H4 (cell line): ENCODE measurements at places on chromosomes 4 and X. TPM values are rescaled to one million over a fixed set of nuclear protein-coding genes. Genes with fewer than 3 reads are reported as not detected.

TSPAN7 gene
- total RNA-seq, result 8.8 and 14.6 TPM in 2 replicates

DCK gene
- 28.7 and 38.2 TPM in 2 replicates for total RNA-seq

SYN1 gene
- total RNA-seq, result not detected in 2 replicates

FOXR2 gene
- 7.5 and 8.1 TPM in 2 replicates for total RNA-seq

GRCh38 chr4:150769248-150769647, 187.3 kb downstream of the MAB21L2 start:
- DNase-seq, result peak; percentile 45

DNA sequence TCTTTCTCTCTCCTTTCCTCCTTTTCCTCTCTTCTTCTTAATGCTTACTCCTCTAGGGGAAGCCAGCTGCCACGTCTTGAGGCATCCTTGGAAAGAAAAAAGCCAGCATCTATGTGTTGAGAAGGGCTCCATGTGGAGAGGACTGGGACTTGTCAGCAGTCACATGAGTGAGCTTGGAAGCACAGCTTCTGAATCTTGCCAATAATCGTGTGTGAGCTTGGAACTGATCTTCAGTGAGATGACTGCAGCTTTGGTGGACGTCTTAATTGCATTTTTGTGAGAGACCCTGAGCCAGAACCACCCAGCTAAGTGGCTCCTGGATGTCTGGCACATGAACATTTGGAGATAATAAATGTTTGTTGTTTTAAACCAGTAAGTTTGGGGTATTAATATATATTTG, 371.7 kb downstream of the SLITRK2 start:
- DNase-seq, result no peak

- no peak for DNase-seq
These were observed 6.7 kb downstream of the NRK start for GRCh38 chrX:105829011-105829410.

GRCh38 chr4:138707746-138708677, 307.6 kb upstream of the NOCT start:
- DNase-seq, result no peak

GRCh38 chr4:155339999-155340398, 36.8 kb downstream of the MAP9 start:
- DNase-seq, result no peak

DNA sequence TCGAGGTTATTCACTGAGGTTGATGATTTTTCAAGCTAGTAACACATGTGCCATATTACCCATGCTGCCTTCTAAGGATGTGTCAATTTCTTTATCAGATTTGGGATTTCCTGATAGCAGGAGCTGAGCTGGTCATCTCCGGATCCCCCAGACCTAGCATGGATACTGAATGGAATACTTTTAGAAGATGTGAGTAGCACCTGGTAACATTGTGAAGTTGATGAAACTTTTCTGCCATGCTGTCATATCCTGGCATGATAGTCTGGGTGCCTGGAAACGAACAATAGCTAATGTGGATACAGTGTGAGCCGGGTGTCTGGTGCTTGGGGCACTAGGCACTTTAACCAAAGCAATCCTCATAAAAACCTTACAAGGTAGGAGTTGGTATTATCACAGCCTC, 11.0 kb upstream of the CYTL1 start:
- no peak for DNase-seq
